ENCODE measurements at places on chromosomes 12 and 14.

DNA sequence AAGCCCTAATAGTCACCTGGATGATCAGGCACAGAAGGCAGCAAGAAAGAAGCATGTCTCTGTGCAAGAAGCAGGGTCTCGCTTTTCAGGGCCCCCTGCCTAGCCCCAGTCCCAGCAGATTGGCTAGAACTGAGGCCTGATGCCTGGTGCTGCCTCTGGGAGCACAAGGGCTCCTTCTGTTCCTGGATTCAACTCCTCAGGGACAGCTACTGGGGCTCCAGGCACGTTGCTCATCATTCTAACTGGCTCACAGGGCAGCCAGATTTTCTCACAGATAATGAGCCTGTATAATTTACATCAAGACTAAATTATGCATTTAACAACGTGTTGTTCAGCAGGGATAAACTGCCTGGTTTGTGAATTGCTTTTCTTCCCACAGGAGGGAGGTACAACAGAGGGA, 106.5 kb upstream of the PLXNC1 start:
- DNase-seq = no peak

- DNase-seq = no peak
Observed at GRCh38 chr14:36426113-36426512, 93.9 kb downstream of the NKX2-1 start.

DNA sequence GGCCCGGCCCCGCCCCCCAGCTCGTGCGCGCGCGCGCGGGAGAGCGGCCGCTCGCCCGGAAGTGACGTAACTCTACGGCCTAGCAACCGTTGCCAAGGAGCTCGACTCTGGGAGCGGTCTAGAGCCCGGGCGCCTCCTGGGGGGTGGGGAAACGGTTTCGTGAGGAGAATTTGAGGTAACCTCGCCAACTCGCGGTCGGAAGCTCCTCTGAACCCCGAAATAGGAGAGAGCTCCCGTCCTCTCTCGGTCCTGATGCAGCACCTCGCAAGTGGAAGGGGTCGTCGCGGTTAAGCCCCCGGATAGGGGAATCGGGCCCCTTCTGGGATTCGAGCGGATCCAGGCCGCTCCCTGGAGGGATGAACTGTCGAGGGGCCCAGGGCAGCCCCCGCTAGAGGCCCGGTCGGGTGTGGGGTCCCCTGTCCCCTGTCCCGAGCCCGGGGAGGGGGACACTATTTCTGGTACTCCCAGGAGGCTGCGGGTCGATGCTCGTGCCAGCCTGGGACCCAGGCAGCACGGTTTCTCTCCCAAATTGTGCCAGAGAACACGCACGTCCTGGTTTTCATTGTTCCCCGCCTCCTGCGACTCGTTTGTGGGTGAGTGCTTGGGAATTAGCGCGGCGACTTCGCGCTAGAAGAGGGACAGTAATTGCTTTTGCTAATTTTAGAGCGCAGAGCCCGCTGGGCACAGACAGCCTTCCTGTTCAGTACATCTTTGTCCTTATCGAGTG, at the start of gene IFT81:
Gene IFT81, plus strand, starts transcription at position 89 of the 727 bp plus-strand sequence. CDS start 3,024 bp downstream, outside the sequence.
- DNase-seq = peak; percentile 87

DNA sequence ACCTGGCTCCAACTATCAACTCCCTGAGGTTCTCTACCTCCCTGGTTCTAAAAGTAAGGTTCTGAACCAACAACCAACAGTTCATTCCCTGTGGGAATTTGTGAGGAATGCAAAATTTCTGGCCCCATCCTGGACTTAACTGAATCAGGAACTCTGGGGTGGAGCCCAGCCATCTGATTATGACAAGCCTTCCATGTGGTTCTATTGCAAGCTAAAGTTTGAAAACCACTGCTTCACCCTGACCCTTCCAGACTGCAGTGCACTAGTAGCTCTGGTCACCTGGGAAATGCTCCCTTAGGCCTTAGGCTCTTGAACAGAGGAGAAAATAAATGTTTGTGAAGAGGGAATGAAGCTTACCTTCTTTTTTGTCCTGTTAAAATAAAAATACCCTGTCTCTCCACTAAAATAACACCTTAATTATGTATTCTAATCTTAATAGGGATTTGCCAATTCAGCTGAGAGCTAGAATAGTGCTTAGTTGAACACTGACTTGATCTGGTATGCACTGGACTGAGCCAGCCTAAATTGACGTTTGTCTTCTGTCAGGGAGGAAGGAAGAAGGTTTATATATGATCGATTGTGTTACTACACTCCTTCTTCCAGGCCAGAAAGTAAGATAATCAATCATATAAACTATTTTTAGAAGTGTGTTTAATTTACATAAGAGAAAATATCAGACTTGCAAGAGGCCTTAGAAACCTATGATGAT, 39.1 kb upstream of the DDHD1 start:
- DNase-seq = no peak

DNA sequence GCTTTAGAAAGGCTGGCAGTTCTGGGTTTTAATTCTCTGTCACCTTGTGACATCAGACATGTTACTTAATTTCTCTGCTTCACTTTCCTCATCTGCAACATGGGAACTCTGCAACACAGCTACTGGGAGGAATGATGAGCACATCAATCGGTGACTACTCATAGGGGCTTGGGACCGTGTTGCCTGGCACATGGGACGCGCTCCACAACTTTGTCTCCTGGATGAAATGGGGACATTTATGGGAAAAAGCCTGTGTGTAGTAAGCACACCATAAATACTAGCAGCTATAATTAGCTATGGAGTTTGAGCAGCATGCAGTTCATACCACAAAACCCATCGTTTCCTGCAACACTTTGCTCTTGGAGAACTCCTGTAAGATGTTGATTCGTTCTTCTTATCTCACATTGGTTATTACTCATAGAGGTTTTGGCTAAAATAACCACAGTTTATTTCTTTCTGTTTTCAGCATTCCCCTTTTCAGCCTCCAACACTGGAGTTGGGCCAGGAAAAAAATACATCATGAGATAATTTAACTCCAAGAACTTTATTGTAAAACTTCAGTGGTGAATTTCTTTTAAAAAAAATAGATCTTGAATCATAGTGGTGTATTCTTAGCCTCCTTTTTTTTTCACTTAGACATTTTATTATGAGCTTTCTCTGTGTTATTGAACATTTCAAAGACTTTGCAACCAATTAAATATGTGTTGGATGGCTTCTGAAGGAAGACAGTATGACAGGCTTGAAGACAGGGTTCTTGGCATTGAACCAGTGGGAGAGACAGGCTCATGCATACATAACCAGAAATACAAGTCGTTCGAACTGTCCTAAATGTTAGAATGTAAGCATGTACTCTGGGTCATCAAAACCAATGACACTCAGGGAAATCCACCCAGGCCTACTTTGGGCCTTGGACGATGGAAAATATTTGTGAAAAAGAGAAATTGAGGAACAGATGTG, 72.7 kb downstream of the RIN3 start:
- peak; percentile 97 for DNase-seq

- DNase-seq = no peak
Observed at GRCh38 chr12:123828854-123829547, 66.9 kb downstream of the DNAH10 start.

- no peak for DNase-seq
Observed at GRCh38 chr14:63155511-63156185, 48.6 kb upstream of the RHOJ start.

DNA sequence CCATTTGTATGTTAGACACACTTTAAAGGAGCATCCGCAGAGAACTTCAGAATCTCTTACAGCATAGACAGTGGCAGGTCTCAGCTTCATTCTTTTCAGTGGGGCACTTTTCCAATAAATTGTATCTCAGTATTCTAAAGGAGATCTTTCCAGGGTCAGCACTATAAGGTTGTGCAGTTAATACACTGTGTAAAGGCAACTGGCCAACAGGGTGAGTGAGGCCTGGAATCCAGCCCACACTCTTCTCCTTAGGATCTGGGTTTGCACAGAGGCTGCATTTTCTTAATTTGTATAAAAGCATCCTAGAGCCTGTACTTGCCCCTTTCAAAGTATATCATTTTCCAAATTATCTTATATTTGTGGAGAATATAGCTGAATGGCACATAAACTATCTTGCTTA, 94.2 kb downstream of the MYF5 start:
- DNase-seq = no peak

DNA sequence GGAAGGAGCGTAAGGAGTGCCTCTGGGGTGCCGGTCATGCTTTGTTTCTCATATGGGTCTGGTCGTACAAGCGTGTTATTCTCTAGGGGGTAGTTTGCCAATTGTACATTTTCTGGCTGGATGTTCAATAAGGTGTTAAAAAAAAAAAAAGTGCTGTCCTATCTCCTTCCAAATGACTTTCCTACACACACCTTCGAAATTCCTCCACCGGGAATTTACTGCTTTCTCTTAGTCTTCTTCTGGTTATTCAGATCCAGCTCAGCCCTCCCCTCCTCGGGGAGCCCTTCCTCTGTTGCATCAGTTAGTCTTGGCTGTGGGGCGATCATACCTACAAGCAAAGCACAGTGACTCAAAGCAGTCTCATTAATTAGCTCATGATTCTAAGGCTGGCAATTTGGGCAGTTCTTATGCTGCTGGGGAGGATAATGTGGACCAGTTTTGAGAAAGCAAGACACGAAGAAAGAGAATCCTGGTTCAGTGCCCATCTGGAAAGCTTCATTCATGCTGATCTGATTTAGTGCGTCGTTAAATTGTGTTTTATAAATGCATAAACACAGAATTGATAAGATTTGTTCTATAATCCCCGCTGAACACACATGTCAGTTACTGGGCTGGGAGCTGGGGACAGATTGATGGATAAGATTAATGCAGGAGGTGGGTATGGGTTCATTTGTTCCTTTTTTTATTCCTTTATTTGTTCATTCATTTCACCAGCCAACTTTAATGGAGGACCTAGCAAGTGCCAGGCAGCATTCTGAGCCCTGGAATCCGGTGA, 9.2 kb upstream of the CLMN start:
- DNase-seq = no peak

GRCh38 chr12:57234571-57235016, 5.1 kb downstream of the SHMT2 start:
- no peak for DNase-seq

DNA sequence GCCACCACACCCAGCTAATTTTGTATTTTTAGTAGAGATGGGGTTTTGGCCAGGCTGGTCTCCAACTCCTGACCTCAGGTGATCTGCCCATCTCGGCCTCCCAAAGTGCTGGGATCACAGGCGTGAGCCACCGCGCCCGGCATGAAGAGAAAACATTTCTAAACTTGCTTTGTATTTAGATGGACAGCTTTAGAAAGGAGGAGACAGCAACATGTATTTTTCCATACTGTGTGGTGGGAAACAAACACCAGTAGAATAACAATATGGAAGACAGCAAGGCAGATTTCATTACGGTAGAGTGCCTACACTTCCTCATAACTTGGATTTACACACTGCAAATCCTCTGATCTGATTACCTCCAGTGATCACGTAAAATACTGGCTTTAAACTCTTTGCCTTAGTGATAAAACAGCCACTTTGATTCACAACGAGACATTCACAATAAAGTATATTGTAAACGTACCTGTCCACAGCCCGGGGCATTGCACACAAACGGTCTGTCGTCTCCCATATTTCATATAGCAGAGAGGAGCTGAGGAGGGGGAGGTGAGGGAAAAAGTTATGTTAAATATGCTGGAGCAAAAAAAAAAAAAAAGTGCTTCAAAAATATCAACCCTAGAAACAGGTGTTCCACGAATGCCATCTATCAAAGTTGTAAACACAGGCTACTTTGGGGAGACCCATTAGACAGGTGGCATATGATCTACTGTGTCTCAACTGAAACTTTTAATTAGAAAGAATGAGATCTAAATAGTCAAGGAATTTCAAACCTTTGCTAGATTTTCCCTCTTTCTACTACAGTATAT, 25.5 kb downstream of the ATF7 start:
- DNase-seq = no peak

DNA sequence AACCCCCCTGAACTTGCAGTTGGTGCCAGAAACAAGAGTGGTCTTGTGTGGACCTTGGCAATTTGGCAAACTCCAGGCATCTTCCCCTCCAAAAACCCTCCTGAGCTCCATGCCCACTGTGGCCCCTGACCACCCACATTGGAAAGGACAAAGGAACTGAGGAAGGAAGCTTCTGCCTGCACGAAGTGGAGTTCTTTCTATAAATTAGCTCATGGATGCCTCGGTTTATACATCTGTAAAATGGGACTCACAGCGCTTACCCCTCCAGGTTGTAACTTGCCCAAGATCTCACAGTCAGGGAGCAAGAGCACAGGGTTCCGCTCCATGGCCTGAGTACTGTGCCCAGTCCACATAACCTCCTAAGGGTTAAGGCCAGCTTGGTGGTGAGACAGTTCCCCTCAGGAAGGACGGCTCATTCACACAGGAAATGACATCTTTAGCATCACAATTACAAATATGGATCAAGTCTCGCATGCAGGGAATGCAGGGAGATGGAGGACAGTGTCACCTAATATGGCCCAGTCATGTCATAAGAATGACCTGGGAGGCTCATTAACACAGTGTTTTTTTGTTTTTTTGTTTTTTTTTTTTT, 66.6 kb downstream of the CLMN start:
- DNase-seq = no peak

DNA sequence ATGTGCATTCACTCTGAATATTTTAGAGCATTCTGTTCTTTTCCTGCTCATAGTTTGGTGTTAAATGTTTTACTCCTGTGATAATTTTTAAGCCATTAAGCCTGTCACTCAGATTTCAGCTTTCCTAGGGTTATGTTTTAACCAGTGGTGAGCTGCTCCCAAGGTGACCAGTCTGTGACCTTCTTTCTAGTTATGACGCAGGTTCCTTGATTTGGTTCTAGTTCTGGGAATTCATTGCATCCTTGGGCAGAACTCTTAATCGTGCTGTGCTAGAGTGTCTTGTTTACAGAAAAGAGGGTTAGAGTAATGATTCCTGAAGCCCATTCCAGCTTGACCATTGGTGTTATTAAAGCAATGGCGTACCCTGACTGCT, 2.2 kb downstream of the GABARAPL1 start:
- DNase-seq = no peak

DNA sequence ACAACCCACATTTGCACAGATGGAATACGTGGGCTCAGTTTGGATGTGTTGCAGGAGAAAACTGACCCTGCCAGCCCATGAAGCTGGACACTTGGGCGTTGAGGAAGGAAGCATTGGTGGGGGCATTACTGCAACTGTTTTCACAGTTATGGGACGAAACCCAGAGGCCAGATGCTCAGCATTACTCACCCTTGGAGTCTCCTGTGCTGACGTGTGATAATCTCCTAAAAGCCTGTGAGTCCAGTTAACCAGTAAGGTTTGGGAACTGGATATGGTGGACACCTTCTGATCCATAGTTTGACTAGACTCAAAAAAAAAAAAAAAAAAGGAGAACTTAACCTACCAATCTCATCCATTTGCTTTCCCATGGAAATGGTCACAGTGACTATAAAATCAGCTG, 52.8 kb upstream of the EGLN3 start:
- DNase-seq = no peak

DNA sequence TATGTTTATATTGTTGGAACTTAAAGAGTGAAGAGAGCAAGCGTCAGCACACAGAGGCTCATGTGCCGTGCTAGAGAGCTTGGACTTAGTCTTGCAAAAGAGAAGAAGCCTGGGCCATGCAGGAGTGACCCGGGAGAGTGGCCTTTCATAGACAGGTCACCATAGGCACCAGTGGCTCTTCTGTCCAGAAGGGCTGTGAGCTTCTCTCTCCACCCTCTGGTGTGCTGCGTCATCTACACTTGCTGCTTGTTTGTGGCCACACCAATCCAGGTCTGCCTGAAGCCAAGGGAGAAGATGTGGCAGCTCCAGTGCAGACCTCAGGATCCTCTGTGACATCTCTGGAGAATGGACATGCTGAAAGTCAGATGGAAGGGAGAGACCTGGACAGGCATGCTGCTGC, 74.4 kb downstream of the NTF3 start:
- no peak for DNase-seq

- DNase-seq = no peak
Observed at GRCh38 chr14:80304125-80304766, 92.9 kb upstream of the DIO2 start.
